H1 (cell line): ENCODE measurements at places on chromosomes 3 and 15.
A peak's percentile ranks its signal among the peaks of the same experiment; 100 is the strongest.

- no peak for DNase-seq
Measured at GRCh38 chr3:187623285-187623814, 46.8 kb downstream of the SST start.

- no peak for DNase-seq
Measured at GRCh38 chr15:59812889-59813288, 123.8 kb upstream of the BNIP2 start.

GRCh38 chr15:98827217-98827616, 178.9 kb downstream of the IGF1R start:
- no peak for DNase-seq

DNA sequence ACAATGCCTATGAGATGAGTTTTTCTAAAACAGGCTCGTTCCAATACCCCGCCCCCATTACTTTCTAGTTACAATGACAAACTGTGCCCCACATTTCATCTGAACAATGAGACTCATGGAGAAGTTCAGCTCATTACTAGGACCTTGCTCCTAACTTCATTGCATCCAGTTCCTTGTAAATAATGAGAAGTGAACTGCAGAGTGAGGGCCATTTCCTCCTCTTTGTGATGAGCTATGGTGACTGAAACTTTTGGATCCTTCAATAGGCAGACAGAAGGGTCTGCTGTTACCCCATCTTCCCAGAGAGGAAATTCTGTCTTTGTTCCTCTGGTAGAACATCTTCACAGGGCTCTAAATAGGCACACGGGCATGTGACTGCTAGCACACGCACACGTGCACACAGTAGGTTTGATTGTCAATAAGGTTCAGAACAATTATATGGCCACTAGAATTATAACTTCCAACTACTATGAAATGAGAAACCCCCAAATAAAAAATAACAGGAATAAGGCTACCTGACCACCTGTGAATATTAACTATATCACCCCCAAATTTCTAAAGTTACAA, 51.8 kb downstream of the SERP1 start:
- DNase-seq: no peak

DNA sequence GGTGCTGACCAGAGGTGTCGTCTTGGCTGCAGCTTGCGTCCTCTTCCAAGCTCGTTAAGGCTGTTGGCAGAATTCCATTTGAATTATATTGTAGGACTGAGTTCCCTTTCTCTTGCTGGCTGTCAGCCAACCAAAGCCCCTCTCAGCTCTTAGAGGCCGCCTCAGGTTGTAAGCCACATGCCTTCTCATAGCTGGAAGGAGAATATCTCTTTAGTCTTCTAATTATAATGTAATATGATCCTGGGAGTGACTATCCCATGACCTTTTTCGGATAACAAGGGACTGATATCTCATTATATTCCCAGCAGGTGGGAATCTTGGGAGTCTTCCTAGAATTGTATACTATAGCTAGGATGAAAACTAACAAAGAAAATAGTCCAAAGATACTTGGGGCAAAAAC, 4.8 kb downstream of the SCG5 start:
- no peak for DNase-seq

DNA sequence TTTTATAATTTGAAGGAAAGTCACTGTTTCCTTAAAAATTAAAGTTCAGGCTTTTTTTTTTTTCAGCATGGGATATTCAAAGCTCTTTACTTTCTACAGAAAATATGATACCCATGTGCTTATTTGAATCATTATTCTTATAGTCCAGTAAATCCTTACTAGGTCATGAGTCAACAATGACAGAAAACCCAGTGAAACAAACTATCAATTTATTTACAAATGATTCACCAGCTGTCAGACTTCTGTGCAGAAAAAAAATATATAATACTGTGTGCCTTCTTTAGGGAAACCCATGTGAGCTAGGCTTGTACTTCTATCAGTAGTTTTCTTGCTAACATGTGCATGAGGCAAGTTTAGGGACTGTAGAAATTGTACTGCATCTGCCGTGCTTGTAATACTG, 1.2 kb downstream of the ACP3 start:
- no peak for DNase-seq

DNA sequence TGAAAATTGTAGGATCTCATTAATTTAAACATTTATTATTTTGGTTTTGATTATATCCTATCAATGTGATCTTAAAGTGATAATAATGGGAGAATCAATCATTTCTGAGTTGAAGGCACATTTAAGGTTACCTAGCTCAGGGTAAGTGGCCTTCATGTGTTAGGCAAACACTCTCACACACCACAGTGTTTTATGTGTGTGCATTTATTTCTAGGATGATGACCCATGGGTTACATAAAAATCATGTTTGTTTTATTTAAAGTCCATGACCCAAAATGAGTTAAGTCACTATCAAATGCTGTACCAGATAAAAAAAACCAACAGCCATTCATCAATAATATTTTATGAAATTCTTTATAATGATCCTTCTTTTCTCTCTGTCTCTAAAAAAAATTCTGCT, 520.8 kb downstream of the GRM7 start:
- no peak for DNase-seq

DNA sequence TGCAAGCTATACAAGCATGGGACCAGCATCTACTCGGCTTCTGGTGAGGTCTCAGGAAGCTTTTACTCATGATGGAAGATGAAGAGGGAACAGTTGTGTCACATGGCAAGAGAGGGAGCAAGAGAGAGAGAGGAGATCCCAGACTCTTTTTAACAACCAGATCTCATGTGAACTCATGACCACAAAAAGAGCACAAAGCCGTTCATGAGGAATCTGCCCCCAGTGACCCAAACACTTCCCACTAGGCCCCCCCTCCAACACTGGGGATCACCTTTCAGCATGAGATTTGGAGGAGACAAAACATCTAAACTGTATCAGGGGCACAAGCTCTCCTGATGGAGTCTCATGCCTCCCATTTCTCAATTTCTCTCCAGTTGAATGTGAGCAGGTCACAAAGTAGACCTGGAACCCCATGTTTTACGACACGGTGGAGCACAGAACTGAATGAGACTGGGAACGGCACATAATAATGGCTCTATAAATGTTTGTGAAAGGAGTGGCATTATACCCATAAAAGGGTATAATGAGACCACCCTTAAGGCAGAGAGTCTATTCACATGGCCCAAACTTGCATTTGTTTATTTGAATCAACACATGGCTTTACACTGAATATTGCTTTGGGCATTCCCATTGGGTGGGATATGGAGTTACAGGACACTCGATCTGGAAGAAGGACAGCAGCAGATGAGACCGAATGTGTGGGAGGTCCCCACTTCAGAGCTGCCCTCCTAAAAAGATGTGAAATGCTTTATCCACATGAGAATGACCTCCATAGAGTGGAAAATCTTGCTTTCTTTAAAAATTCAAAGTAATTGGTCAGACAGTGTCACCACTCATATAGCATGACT, 38.8 kb downstream of the IL16 start:
- no peak for DNase-seq

- DNase-seq: no peak
Measured at GRCh38 chr3:145266368-145266767, 894.6 kb downstream of the PLOD2 start.

GRCh38 chr15:39502082-39502447, 78.8 kb upstream of the THBS1 start:
- DNase-seq: no peak

GRCh38 chr3:61269435-61269834, 18.2 kb upstream of the FHIT start:
- no peak for DNase-seq

DNA sequence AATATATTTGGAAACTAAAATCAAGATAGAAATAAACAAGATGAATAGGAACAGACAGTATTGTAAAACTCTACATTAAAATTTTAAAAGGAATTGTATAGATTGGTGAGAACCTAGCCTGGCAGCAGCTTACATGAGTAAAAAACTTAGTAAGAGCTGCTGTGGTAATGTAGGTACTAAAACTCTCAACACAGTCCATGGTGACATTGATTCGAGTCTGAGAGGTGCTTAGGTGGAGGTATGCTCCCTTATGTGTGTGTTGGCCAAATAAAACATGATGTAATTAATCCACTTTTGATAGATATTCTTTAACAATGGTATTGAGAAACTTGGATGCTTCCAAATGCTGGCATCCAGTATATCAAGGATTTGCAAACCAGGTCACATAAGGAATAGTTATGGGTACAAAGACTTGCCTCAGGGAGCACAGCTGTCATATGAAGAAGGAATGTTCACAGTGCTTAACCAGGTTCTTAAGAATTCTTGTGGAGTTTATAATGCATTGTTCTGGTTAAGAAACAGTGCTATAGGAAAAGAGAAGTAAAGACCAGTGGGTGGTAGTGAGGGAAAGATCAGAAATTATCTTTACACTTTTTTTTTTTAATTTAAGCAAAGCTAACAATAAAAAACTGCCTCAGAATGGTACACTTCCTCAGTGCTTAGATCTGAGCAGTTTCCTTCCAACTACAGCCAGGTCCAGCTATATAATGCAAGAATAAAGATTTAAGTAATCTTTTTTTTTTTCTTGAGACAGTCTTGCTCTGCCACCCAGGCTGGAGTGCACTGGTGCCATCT, 24.6 kb upstream of the IL20RB start:
- DNase-seq: no peak

- no peak for DNase-seq
Measured at GRCh38 chr3:144593881-144594280, 622.3 kb downstream of the DIPK2A start.

DNA sequence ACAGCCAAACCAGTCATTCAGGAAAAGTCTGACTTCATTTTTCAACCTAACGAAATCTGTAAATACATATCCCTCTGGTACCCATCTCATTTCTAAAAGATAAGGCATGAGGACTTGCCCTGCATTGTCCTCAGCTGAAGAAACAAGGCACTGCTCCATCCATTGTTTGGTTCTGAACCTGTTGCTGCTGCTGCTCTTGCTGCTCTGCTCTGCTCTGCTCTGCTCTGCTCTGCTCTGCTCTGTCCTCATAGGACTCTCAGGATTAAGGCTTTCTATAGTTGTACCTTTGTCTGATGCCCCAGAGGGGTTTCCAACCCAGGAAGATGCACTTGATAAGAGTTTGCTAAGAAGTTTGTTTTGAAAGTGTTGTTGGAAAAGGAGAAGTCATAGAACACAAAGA, 38.2 kb downstream of the CMSS1 start:
- no peak for DNase-seq

- DNase-seq: peak; percentile 90
Measured at GRCh38 chr3:48151058-48151806, 37.0 kb downstream of the CDC25A start.

- no peak for DNase-seq
Measured at GRCh38 chr3:48151807-48152427, 36.3 kb downstream of the CDC25A start.

GRCh38 chr3:9782770-9783169, 9.5 kb downstream of the TADA3 start:
- DNase-seq: no peak

DNA sequence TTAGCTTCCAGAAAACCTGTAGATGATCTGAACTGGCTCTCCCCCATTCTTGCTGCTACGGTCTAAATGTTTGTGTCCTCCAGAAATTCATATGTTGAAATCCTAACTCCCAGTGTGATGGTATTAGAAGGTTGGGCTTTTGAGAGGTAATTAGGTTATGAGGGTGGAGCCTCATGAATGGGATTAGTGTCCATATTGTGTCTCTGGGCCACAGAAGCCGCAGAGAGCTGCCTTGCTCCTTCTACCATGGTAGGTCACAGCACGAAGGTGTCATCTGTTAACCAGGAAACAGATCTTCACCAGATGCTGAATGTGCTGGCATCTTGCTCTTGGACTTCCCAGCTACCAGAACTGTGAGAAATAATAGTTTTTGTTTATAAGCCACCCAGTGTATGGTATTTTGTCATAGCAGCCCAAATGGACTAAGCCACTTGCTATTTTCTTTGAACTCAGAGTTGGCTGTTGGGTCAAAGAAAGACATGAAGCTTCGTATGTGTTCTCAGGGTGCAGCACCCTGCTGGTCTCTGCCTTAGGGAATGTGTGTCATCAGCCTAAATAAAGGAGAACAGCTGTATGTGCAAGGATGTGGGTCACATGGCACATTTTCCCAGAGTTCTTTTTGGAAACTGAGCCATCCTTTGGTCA, 317.5 kb upstream of the SLCO3A1 start:
- no peak for DNase-seq

DNA sequence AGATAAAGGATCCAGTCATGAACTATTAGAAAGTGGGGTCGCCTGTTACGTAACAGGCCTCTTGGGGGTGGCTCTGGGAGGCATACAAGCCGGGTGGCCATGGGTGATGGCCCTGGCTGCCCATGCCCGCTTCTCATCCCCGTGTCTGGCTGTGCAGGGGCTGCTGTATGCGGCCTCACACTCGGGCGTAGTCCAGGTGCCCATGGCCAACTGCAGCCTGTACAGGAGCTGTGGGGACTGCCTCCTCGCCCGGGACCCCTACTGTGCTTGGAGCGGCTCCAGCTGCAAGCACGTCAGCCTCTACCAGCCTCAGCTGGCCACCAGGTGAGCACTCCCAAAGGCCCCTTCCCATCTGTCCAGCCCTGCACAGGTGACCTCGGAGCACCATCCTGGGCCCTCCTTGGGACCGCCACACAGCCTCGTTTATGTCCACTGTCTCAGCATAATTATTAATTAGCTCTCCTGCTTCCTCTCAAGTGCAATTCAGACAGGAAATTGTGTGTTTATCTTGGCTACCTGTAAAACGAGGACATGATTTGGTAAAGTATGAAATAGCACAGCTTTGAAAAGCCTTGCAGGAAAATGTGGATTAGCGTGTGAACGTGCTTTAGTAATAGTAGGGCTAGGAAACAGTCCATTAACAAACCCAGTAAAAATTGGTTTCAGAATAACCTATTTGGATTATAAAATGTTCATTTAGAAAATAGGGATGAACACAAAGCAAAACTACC, 8.1 kb downstream of the CIB1 start:
- no peak for DNase-seq

DNA sequence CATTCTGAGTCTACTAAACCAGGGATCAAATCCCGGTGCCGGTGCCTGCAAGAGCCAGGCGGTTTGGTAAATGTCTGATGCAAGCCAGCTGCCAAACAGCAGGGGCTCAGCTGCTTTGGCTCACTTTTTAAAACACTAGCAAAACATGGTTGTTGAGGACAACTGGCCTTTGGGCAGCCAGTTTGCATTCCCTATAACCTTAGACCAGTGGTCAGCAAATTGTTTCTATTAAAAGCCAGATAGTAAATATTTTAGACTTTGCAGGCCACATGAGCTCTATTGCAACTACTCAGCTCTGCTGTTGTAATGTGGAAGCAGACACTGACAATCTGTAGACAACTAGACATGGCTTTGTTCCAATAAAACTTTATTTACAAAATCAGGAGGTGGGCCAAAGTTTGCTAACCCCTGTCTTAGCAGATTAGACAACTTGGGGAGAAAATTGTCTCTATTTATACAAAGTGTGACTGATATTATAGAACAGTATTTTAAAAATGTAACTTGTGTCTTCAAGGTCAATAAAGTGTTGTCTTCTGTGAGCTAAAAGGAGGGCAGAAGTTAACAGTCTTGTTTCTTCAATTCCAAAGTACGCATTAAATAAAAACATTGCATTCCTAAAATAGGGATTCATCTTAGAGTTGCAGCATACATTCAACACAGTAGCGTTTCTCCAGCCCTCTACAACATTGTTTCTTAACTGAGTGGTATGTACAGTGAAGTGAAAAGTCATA, 67.6 kb downstream of the SSUH2 start:
- no peak for DNase-seq
